ENCODE measurements at places on chromosomes 1 and 21.

DNA sequence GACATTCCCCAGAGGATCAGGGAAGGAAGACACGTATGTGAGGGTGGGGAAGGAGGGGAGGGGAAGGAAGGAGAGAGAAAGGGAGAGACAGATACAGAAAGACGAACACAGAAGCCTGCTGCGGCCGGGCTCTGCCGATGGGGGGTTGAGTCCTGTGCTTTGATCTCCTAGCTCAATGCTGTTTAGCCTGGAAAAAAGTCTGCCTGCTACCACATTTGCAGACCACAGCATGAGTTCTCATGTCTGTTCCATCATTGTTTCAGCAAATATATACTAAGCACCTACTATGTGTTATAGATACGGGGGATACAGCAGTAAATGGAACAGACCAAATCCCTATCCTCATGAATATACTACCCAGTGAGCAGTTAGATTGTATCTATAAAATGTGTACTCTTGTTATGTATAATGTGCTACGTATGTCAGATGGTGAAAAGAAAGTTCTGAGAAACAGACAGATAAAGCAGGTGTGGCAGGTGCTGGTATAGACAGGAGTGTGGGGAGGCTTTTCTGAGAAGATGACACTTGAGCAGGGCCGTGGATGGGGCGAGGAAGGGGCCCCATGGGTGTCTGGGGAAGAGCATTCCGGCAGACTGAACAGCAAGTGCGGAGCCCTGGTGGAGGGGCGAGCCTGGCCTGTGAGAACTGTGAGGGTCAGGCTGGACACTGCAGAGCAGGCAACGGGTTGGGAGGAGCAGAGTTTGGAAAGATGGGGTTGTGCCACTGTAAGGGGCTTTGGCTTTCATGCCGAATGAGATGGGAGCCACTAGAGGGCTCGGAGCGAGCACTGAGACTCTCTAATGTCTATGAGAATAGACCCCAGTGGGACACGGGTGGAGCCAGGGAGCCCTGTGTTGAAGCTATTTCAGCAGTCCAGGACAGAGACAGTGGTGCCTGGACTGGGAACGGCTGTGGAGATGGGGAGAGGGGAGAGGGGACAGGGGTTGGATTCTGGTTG lies 34.1 kb downstream of the KIAA1614 start:
- no peak for DNase-seq

DNA sequence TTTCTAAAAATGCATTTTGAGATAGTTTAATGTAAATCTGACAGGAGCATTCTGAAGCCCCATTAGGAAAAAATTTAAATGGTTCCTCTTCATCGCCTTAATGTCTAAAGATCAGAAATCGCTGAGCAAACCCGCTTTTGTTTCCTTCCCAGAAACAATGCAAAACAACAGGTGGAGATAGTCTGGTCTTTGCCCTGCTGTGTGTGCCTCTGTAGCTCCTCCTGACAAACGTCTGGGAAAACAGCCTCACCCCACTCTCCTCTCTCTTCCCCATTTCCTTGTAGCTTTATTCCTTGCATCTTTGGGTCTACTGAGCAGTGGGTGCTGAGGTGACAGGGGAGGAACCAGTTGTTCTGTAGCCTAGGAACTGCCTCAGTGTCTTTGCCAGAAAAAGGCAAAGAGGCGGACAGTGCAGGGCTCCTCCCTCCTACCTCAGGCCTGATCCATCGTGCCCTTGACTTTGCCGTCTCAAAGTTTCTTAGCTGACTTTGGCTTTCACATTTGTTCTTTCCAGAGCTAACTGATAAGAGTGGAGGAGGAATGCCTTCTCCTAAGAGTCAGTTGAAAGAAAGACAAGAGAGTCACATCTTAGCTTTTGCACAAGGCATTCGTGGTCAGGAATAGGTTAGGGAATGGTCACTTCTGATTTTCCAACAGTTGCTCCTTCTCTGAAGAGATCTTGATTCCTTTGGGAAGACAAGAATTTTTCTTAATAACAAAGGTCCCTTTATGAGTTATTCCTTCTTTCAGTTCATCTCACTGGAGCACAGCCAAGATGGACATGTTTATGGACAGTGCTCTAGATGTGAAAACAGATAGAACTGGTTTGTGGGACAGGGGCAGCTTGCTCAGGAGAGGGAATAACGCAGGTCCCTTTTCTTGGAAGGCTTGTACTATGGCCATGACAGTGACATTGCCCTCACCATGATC lies 24.9 kb downstream of the SYT11 start:
- DNase-seq = no peak

DNA sequence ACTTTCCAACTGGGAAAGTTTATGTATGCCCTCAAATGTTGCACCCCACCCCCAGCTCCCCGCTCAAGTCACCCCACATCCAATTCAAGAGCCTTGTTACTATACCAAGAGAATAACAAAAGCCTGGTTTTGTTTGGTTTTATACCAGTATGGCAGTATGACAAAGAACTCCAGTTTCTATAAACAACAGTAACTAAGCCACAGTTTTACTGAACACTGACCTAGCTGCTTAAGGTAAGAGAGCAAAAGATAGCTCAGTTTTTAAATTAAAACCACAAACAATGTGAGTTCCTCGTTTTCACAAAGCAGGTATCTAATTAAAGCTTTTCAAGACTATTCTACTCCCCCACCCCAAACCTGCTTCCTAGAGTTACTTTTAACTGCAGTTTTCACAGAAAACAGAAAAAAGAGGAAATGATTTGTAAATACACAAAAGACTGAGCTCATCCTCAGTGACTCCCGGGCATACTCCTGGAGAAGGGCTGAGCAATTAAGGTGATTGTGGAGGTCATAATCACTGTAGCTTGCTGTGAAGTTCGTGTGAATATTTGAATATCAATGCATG lies 59.3 kb upstream of the LHX8 start:
- DNase-seq = no peak

- no peak for DNase-seq
These were observed 152.7 kb downstream of the DAB1 start for GRCh38 chr1:57270927-57271698.
